ENCODE measurements at places on chromosomes 3 and 15. TPM values are rescaled to one million over a fixed set of nuclear protein-coding genes. Genes with fewer than 3 reads are reported as not detected.

- no peak for DNase-seq
- H3K4me1 ChIP-seq, result peaks cover 15% of the 10 kb centered on the region
- no peaks in the 10 kb centered on the region for H3K36me3 ChIP-seq
Measured at GRCh38 chr3:2158828-2159227, 60.2 kb downstream of the CNTN4 start.

Gene TRPM1
- total RNA-seq, result not detected

- no peak overlapping the region for H3K27ac ChIP-seq
- H3K36me3 ChIP-seq, result no peaks in the 10 kb centered on the region
- no peaks in the 10 kb centered on the region for H3K4me1 ChIP-seq
- H3K27me3 ChIP-seq, result peaks cover 3% of the 10 kb centered on the region
Measured at GRCh38 chr15:66939451-66940023, 125.9 kb upstream of the SMAD3 start.

Gene KBTBD13
- not detected for total RNA-seq

DNA sequence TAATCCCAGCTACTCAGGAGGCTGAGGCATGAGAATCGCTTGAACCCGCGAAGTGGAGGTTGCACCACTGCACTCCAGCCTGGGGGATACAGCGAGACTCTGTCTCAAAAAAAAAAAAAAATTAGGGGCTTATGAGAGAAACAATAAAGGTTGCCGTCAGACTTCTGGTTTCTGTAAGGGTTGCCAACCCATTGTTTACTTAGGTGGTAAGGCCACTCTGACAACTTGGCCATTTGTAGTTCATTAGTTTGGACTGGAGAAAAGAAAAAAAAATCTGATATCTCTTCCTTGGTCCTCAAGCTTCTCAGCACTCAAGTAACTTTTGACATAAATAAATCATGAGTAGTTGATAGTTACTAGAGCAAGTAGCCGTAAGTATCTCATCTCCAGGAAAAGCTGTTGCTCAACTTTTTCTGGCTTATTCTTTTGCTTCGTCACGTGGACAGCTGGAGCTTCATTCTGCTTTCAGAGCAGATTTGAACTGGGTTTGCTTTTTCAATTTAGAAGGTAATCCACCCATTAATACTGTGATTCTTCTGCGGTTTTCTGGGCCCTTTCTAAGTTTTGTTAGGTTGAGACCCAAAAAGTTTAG is 9.4 kb downstream of the SNX1 start:
- H3K27me3 ChIP-seq, result no peaks in the 10 kb centered on the region
- H3K4me1 ChIP-seq, result no peaks in the 10 kb centered on the region
- peaks cover 3% of the 10 kb centered on the region for H3K36me3 ChIP-seq
- no peak overlapping the region for H3K4me3 ChIP-seq
- no peak overlapping the region for H3K27ac ChIP-seq

DNA sequence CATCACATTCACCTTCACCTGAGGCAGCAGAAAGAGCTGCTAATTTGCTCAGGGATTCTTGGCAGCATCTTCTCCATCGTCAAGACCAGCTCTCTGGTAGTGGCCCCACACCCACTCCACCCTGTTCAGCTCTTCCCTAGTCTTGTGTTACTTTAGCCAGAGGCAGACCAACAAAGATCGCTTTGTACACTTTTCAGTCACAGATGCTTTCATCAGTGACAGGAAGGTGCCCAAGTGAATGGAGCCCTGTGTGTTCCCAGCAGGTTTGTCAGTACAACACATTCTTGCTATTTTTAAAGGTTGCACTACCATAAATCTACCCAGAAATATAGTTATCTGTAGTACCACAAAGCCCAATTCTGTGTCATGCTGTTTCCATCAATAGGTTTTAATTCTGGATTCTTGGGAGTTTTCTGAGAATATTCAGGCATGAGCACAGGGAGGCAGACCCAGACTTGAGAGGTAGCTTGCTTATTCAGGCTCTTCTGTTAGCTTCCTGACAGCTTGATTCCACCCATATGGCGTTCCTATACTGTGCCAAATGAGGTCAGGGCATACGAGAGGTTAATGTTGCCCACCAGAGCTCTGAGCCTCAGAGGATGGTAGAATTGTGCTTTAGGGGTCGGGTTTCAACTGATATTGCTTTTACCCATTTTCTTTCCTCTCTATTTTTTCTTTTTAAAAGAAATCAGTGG is 109.8 kb upstream of the MANF start:
- H3K36me3 ChIP-seq, result peaks cover 4% of the 10 kb centered on the region
- no peak for DNase-seq
- no peak overlapping the region for H3K4me3 ChIP-seq
- no peaks in the 10 kb centered on the region for H3K27me3 ChIP-seq
- H3K4me1 ChIP-seq, result peaks cover 25% of the 10 kb centered on the region

GRCh38 chr15:72312605-72313447 is 7.1 kb downstream of the CELF6 start:
- H3K36me3 ChIP-seq, result no peaks in the 10 kb centered on the region
- peak; percentile 52 for DNase-seq
- no peaks in the 10 kb centered on the region for H3K4me1 ChIP-seq
- H3K27me3 ChIP-seq, result peaks cover 44% of the 10 kb centered on the region
- no peak overlapping the region for H3K4me3 ChIP-seq
- no peak overlapping the region for H3K27ac ChIP-seq

GRCh38 chr15:29840926-29841325 is 18.7 kb upstream of the TJP1 start:
- no peak for DNase-seq
- no peaks in the 10 kb centered on the region for H3K4me1 ChIP-seq
- H3K27me3 ChIP-seq, result peaks cover 3% of the 10 kb centered on the region
- no peak overlapping the region for H3K4me3 ChIP-seq
- no peak overlapping the region for H3K27ac ChIP-seq
- H3K36me3 ChIP-seq, result no peaks in the 10 kb centered on the region

GRCh38 chr3:71127844-71128243 is 455.7 kb downstream of the FOXP1 start:
- DNase-seq, result no peak
- H3K4me1 ChIP-seq, result peaks cover 58% of the 10 kb centered on the region
- peak overlapping the region; percentile 57 for H3K27ac ChIP-seq
- peak overlapping the region; percentile 41 for H3K4me3 ChIP-seq
- peaks cover 6% of the 10 kb centered on the region for H3K36me3 ChIP-seq

DNA sequence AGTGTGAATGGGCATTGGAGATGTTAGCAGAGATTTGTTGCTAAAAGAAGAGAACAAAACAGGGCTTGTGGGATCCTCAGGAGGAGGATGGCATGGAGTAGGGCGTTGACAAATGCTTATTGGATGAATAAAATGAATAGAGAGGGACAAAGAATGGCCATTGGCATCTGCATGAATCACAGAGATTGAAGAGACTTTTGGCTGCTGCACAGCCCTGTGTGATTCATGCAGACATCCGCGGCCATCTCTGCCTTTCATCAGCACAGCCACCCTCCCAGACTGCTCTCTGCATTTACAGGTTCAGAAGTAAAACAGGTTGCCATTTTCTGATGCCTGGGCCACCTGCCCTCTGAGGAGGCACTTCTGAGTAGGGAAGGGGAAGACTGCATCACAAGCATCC is 397.9 kb downstream of the EPHB1 start:
- no peaks in the 10 kb centered on the region for H3K36me3 ChIP-seq
- H3K27ac ChIP-seq, result no peak overlapping the region
- no peak overlapping the region for H3K4me3 ChIP-seq
- peaks cover 5% of the 10 kb centered on the region for H3K27me3 ChIP-seq
- H3K4me1 ChIP-seq, result peaks cover 4% of the 10 kb centered on the region

- H3K4me1 ChIP-seq, result peaks cover 6% of the 10 kb centered on the region
- no peaks in the 10 kb centered on the region for H3K27me3 ChIP-seq
- peak within 1 kb of the TSS; percentile 79 for H3K27ac ChIP-seq
- peaks cover 6% of the 10 kb centered on the region for H3K36me3 ChIP-seq
Measured at GRCh38 chr3:94028093-94028837, at the start of gene STX19. STX19 (minus strand) TSS chr3:94028597; CDS start chr3:94015269, 13,328 bp downstream.

DNA sequence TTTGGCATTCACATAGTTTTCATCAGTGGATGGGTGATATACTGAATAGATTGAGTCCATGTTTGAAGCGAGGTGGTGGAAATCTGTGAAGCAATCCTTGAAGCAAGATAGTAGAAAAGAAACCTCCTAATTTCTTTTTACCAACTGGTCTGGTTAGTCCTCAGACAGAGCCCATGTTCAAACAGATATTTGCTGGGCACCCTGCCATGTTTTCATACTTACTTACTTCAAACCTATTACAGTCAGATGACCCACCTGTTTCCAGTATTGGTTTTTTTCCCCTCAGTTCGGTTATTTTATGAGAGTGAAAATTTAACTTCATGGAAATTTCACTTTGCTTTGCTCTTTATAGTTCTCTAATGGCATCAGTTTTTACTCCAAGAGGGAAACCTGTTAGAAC is 23.7 kb downstream of the EXOSC7 start:
- H3K36me3 ChIP-seq, result peaks cover 31% of the 10 kb centered on the region
- DNase-seq, result no peak
- no peaks in the 10 kb centered on the region for H3K27me3 ChIP-seq

DNA sequence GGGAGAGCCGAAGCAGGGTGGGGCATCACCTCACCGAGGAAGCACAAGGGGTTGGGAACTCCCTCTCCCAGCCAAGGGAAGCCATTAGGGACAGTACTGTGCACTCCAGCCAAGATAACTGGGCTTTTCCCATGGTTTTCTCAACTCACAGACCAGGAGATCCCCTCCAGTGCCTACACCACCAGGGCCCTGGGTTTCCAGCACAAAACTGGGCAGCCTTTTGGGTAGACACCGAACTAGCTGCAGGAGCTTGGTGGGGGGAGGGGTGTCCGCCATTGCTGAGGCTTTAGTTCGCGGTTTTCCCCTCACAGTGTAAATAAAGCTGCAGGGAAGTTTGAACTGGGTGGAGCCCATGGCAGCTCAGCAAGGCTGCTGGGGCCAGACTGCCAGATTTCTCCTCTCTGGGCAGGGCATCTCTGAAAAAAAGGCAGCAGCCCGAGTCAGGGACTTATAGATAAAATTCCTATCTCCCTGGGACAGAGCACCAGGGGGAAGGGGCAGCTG is 129.6 kb upstream of the LMCD1 start:
- H3K36me3 ChIP-seq, result peaks cover 6% of the 10 kb centered on the region
- H3K4me1 ChIP-seq, result peaks cover 8% of the 10 kb centered on the region
- no peak for DNase-seq
- no peaks in the 10 kb centered on the region for H3K27me3 ChIP-seq
- no peak overlapping the region for H3K4me3 ChIP-seq
- H3K27ac ChIP-seq, result no peak overlapping the region

- peak; percentile 3 for DNase-seq
- H3K36me3 ChIP-seq, result peaks cover 4% of the 10 kb centered on the region
- H3K4me1 ChIP-seq, result no peaks in the 10 kb centered on the region
- no peak overlapping the region for H3K4me3 ChIP-seq
Measured at GRCh38 chr15:25175789-25176615, 221.2 kb downstream of the SNRPN start.

Gene SLC22A13
- 0.62 TPM for total RNA-seq

Gene SLC35G2
- 2.4 TPM for total RNA-seq

GRCh38 chr15:40283615-40284300 is 894 bp upstream of the ANKRD63 start:
- no peak for DNase-seq
- no peaks in the 10 kb centered on the region for H3K36me3 ChIP-seq
- H3K27ac ChIP-seq, result no peak overlapping the region
- H3K4me1 ChIP-seq, result peaks cover 6% of the 10 kb centered on the region
- peak overlapping the region; percentile 44 for H3K4me3 ChIP-seq

Gene TEX9
- 32.7 TPM for total RNA-seq

Gene SI
- total RNA-seq, result 2.0 TPM

Gene LMAN1L
- not detected for total RNA-seq

Gene SRGAP3
- 21.4 TPM for total RNA-seq

- no peak overlapping the region for H3K27ac ChIP-seq
- no peak overlapping the region for H3K4me3 ChIP-seq
- peaks cover 9% of the 10 kb centered on the region for H3K4me1 ChIP-seq
Measured at GRCh38 chr3:73664389-73664788, 39.6 kb upstream of the PDZRN3 start.

- no peaks in the 10 kb centered on the region for H3K27me3 ChIP-seq
- H3K27ac ChIP-seq, result peak overlapping the region; percentile 97
- no peak for DNase-seq
- peaks cover 71% of the 10 kb centered on the region for H3K4me1 ChIP-seq
Measured at GRCh38 chr3:65950340-65951326, 88.1 kb downstream of the MAGI1 start.

- H3K27me3 ChIP-seq, result no peaks in the 10 kb centered on the region
- H3K36me3 ChIP-seq, result no peaks in the 10 kb centered on the region
- no peak overlapping the region for H3K4me3 ChIP-seq
- no peak for DNase-seq
- peaks cover 11% of the 10 kb centered on the region for H3K4me1 ChIP-seq
Measured at GRCh38 chr3:183503746-183504145, 51.8 kb downstream of the KLHL6 start.

- H3K27me3 ChIP-seq, result peaks cover 26% of the 10 kb centered on the region
- peaks cover 23% of the 10 kb centered on the region for H3K4me1 ChIP-seq
Measured at GRCh38 chr15:64149424-64149823, 2.1 kb upstream of the SNX22 start.

Gene CNTN3
- 12.7 TPM for total RNA-seq

DNA sequence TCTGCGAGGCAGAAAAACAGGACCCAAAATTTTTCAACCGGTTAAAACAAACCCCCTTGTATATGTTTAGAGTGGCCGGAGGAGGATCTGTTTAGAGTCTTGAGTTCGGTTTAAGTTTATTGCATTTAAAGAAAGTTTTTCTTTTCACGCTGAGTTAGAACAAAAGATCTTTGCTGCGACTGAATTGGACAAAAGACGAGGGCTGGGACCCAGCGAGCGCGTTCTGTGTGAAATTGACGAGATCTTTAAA is 9.8 kb downstream of the NR2F2 start:
- no peak for DNase-seq
- peaks cover 18% of the 10 kb centered on the region for H3K36me3 ChIP-seq
- H3K4me3 ChIP-seq, result peak overlapping the region; percentile 89

DNA sequence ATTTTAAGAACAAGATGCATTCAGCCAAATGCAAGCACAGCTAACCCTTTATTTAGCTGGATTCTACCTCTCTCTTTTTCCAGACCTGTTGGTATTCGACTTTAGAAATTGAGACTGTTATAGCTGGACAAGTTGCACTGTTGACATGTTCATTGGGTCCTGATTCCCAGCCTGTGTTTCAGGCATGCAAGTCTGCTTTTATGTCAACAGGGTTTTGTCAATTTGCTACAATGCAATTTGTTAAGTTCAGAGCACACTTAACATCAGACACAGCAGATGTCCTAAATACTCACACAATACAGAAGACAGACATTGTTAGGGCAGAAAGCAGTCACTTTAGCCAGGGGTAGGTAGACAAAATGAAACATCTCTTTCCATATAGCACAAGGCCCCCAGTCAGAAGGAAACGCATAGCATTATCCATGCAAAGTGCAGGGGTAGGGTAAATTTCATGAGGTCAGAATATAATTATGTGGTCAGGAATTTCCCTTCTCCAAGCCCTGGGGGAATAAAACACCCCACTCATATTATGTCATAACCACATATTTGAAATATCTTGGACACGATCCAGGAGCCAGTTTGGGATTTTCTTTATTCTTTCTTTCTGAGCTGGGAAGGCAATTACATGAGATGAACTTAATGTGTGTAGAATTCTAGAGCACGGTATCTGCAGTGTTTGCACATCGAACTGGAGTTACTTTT is 504.1 kb downstream of the NTRK3 start:
- H3K4me3 ChIP-seq, result no peak overlapping the region
- DNase-seq, result no peak
- H3K27ac ChIP-seq, result peak overlapping the region; percentile 23

Measured in progenitor cell of endocrine pancreas (in vitro differentiated cells).